Fibroblast of villous mesenchyme (primary cell): ENCODE measurements at places on chromosomes 1 and 21. TPM values are rescaled to one million over a fixed set of nuclear protein-coding genes. Genes with fewer than 3 reads are reported as not detected.

DNA sequence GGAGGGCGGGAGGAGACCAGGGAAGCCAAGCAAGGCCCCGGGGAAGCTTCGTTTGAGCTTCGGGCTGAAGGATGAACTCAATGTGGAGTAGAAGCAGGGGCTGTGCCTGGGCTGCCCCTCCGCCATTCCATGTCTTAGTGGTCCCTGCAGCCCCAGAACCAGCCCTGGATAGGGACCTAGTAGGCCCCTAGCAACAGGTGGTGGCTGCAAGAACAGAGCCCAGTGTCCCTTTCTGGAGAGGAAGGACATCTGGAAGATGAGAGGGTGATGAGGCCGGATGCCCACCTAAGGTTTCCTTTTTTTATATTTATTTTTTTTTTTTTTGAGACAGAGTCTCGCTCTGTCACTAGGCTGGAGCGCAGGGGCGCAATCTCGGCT lies 27.2 kb downstream of the ECE1 start:
- no peak for DNase-seq

GRCh38 chr1:97307151-97307550 lies 585.6 kb downstream of the PTBP2 start:
- peak; percentile 10 for DNase-seq

- DNase-seq: no peak
Measured at GRCh38 chr1:1307261-1307922, 338 bp downstream of the ACAP3 start.

GRCh38 chr1:182193908-182194550 lies 132.5 kb upstream of the ZNF648 start:
- DNase-seq: peak; percentile 88

DNA sequence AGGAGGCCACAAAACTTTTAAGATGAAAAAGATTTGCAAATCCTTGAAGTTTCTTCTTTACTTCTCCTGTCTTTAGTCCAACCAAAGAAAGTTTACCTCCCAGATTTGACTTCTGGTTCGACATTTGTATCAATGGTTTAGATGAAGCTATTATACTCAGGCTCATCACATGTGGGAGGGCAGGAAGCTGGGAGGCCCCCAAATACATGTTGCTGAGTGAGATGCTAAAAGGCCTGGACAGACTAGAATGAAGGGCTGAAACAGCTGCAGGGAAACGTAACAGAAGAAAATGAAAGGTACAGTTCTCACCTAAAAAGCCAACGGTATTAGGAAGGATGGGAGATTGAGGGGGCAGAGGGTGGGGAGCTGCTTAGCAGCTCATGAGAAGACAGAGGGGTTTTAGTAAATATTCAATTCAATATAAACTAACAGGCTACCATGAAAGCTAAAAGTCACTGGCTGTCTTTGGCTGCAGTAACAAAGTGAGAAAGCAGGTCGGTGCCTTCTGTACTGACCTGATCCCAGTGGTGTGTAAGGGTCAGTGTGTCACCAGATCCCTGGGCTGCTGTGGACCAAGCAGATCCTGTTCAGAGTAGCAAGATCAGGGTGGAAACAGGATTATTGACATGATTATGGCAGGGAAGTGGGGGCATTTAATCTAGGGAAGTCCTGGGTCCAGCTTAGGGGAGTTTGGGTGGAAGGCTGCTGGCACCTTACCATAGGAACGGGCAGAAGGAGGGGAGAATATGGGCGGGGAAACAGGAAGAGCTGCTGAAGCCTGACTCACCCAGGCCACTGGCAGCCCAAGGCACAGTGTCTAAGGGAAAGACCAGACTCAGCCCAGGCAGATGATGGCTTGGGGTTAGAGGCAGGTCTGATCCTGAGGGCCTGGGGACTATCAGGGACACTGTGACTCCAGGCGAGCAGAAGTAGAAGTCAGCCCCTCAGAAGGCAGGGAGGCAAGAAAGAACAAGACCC lies 60.4 kb downstream of the KCNN3 start:
- DNase-seq: no peak

DNA sequence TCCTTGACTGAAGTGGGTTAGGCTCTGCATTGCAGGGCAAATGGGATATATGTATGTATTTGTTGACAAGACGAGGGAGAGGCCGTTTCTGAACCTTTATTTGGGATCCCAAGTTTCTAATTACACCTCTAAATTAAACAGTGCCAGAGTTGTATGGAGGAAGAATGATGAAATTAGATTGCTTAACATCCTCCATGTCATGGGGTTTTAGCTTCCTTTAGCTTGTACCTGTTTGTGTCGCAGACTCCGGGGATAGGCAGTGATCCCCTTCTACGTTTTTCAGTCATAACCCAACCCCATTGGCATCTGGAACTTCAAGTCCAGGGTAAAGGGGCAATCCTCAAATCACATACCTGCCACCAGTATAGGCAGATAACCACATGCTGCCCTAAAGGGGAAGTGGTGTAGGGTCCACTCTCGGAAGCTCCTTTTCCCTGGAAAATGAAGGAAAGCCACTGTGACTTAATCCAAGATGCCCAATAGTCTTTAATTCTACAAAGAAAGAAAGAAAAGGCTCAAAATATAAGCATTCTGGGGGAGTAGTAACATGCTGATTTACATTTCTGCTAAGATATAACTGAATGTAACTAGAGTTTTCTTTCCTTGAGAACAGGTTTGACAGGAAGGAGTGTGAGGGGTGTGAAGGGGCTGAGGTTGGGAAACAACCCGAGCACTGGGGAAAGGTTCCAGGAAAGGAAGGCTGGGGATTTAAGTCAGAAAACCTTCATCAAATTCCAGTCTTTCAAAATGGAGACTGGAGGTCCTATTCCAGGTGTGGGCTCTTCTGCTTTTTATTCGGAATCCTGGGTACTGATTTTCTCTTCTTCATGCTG lies 77.6 kb downstream of the RGL1 start:
- DNase-seq: no peak

GRCh38 chr1:115475901-115476300 lies 137.9 kb upstream of the NGF start:
- no peak for DNase-seq

DNA sequence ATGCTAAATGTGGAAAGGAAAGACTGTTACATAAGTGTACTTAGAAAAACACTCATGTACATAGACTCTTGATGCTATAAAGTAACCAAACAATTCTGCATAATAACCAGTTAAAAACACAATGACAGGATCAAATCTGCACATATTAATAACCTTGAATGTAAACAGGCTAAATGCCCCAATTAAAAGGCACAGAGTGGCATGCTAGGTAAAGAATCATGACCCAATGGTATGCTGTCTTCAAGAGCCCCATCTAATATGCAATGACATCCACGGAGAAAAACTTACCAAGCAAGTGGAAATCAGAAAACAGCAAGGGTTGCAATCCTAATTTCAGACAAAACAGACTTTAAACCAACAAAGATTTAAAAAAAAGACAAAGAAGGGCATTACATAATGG lies 644.8 kb upstream of the PKN2 start:
- no peak for DNase-seq

DNA sequence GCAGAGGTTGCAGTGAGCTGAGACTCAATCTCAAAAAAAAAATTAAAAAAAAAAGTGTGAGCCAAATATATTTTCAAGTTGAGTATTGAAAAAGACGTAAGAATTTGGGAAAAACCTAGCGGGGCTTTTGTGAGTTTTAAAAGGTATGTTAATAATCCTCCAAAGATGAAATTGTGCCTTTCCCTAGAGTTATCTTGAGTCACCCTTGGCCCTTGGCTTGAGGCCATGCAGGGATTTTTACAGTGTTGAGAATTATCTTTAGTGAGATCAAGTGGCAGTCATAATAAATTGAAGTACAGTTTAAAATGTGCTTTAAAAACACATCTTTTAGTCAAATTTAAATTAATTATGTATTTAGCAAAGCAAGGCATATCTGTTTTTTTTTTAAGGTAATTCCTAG lies 32.7 kb downstream of the PPP2R5A start:
- no peak for DNase-seq

GRCh38 chr1:60867782-60868181 lies 214.6 kb upstream of the NFIA start:
- no peak for DNase-seq

UTS2 gene
- total RNA-seq: not detected in 2 replicates

FAM110D gene
- under 0.01 TPM in 1 of 2 replicates, not detected in the other for total RNA-seq

LCA5L gene
- total RNA-seq: 0.86 and 0.97 TPM in 2 replicates

MYOM3 gene
- total RNA-seq: under 0.01 TPM in 1 of 2 replicates, not detected in the other

TAL1 gene
- 0.32 TPM in 1 of 2 replicates, not detected in the other for total RNA-seq
